ENCODE measurements at places on chromosomes 4 and X. TPM values are rescaled to one million over a fixed set of nuclear protein-coding genes. Genes with fewer than 3 reads are reported as not detected.

- no peaks in the 10 kb centered on the region for H3K4me1 ChIP-seq
- no peaks in the 10 kb centered on the region for H3K27me3 ChIP-seq
- H3K4me3 ChIP-seq = no peak overlapping the region
Measured at GRCh38 chr4:93731456-93731855, 97.1 kb upstream of the ATOH1 start.

GRCh38 chr4:24475756-24476155 lies 108.6 kb downstream of the DHX15 start:
- no peaks in the 10 kb centered on the region for H3K36me3 ChIP-seq
- no peak for DNase-seq
- H3K27me3 ChIP-seq = peaks cover 6% of the 10 kb centered on the region
- peaks cover 6% of the 10 kb centered on the region for H3K4me1 ChIP-seq
- H3K4me3 ChIP-seq = no peak overlapping the region

MID2 gene
- 1.1 TPM for total RNA-seq

GPR101 gene
- total RNA-seq = not detected

GRCh38 chrX:106201502-106202178 lies 33.5 kb downstream of the PWWP3B start:
- no peaks in the 10 kb centered on the region for H3K27me3 ChIP-seq
- DNase-seq = no peak
- H3K4me3 ChIP-seq = no peak overlapping the region
- no peaks in the 10 kb centered on the region for H3K4me1 ChIP-seq
- H3K27ac ChIP-seq = no peak overlapping the region
